ENCODE measurements at places on chromosomes 3 and 15.
A peak's percentile ranks its signal among the peaks of the same experiment; 100 is the strongest.

GRCh38 chr3:197023241-197023997 is 6.2 kb downstream of the MELTF start:
- DNase-seq: no peak

GRCh38 chr3:7877312-7877711 is 624.3 kb upstream of the LMCD1 start:
- DNase-seq: no peak

- DNase-seq: no peak
Observed at GRCh38 chr3:14188041-14188754, 9.6 kb downstream of the LSM3 start.

DNA sequence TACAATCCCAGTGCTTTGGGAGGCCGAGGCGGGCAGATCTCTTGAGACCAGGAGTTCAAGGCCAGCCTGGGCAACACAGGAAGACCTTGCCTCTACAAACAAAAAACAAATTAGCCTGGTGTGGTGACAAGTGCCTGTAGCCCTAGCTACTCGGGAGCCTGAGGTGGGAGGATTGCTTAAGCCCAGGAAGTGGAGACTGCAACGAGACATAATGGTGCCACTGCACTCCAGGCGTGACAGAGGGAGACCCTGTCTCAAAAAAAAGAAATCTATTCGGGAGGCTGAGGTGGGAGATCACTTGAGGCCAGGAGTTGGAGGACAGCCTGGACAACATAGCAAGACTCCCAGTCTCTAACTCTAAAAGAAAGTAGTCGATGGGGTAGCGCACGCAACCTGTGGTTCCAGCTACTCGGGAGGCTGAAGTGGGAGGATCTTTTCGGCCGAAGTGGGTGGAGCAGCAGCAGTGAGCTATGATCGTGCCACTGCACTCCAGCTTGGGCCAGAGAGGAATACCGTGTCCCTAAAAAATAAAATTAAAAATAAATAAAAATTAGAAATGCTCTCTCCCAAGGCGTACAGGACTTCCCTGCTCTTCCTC is 775 bp downstream of the C3orf33 start:
- DNase-seq: peak; percentile 32

DNA sequence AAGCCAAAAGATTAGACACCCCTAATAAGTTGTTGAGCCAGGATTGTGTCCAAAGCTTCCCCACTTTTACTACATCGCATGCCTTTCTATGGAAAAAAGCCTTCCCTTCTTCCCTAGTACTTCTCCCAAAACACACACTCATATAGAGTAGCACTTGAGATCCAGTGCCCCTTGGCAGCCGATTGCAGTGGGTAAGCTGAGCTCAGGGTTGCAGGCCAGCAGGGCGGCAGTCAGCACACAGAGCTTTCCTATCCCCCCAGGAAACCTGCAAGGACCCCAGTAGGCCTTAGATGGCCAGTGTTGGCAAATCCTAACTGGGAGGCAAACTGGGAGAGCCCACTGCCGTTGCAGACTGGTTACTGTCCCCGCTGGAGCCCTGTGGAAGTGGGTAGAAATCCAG is 75.7 kb upstream of the C15orf39 start:
- DNase-seq: no peak

GRCh38 chr15:93488296-93488713 is 399.3 kb upstream of the RGMA start:
- no peak for DNase-seq

GRCh38 chr3:170419557-170420087 is 954 bp downstream of the CLDN11 start:
- peak; percentile 78 for DNase-seq

DNA sequence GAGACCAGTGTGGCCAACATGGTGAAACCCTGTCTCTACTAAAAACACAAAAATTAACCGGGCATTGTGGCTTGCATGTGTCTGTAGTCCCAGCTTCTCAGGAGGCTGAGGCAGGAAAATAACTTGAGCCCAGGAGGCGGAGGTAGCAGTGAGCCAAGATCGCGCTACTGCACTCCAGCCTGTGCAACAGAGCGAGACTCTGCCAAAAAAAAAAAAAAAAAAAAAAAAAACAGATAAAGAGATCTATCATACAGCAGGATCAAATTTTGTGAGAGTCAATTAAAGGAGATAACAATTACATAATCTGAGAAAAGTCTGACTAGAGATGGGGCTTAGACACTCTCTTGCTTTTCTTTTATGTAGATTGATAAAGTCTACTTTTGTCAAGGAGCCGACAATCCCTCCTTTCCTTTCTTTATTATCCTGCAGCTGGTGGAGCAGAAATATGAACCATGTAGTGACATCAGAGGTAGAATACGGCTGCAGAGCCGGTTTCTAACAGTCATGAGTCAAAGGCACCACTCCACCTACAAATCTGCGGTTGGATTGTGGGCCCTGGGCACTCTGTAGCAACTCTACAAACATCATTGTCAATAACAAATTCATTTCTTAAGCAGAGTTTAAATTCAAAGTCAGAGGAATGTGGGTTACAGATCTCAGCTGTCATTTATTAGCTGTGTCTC is 9.0 kb downstream of the C2CD4A start:
- DNase-seq: no peak

DNA sequence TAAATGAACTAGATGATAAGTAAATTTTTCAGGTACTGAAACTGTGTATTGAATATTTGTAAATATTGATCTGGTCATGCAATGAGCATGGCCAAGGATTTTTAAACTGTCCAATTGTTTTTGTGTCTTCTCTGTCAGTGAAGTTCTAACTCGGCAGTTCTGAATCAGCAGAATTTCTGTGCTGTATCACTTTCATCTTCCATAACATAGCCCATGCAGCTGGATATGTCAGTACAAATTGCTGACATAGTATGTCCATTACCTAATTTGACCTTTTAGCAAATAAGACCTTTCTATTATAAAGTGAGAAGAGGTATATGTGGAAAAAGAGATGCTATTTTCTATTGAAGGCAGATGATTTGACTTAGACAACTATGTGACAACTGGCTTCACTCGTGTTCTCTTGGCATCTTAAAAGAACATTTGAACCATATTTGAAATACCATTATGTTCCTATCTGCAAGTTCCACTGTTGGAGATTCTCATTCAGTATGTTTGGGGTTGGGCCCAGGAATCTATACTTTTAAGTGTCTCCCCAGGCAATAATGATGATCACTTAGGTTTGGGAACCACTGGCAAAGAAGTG is 90.4 kb downstream of the CMSS1 start:
- DNase-seq: no peak

GRCh38 chr3:197375001-197375441 is 76.6 kb upstream of the DLG1 start:
- DNase-seq: no peak

DNA sequence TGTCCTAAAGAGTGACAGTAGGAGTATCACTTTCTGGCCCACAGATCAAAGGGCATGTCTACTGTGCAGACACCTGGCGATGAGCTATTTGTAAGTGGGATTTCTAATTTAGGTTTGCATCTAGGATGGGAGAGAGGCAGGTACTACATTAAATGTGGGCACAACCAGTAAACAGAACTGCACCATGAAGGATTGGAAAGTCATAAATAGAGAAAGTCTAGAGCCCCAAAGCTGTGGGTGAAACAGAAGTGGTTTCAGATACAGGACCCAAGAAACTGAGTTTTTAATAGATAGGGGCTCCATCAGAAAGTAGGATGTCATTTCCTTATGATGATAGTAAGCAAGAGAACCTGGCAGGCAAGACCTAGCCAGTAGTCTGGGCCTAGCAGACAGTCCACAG is 35.2 kb upstream of the SPPL2A start:
- no peak for DNase-seq

DNA sequence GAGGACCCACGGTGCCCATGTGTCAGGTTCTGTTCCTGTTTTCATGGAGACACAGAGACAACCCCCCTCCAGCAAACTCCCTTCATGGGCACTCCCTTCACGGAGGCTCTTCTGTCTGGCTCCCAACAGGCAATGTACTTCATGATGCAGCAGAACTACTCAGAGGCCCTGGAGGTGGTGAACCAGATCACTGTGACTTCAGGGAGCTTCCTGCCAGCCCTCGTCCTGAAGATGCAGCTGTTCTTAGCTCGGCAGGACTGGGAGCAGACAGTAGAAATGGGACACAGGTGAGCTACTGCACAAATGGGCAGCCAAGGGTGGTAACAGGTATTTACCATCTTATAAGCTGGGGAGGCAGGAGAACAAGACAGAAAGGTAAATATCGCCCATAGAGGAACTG is 7.0 kb downstream of the TTC21A start:
- no peak for DNase-seq

- DNase-seq: peak; percentile 87
Observed at GRCh38 chr15:82530606-82531379, 9.5 kb downstream of the RPS17 start.

DNA sequence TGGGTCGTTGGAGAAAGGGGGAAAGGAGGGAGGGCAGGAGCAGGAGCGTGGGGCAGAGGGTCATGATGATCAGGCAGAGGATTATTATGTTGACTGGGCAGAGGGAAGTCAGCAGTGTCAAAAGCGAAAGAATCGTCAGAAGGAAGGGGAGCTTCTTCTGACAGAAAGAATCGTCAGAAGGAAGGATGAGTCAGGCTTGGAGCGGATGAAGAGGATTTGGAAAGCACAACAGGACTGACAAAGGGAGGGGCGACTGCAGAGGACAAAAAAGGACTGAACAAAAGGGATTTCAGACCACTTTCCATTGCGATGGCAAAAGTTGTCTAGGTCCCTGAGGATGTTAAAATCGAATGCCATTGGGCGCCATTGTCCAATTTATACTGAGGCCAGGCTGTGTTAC is 1053.5 kb downstream of the SI start:
- DNase-seq: no peak

- DNase-seq: no peak
Observed at GRCh38 chr3:77139624-77140023, 99.7 kb downstream of the ROBO2 start.

DNA sequence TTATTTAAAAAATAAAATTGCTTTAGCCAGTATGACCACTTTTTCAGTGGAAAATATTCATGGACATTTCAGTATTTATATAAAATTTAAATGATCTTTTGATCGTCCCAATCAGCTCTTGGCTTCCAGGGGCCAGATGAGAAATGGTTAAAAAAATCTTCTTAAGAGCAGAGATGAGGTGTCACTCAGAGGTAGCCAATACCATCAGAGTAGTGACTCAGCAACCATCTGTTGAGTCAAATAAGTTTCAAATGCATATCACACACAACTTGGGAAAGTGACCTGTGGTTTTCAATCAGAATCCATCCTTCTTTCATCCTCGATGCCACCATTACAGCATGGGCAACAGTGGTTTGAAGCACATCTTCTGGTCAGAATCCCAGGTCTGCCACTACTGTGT is 958.8 kb upstream of the NR2F2 start:
- peak; percentile 4 for DNase-seq

DNA sequence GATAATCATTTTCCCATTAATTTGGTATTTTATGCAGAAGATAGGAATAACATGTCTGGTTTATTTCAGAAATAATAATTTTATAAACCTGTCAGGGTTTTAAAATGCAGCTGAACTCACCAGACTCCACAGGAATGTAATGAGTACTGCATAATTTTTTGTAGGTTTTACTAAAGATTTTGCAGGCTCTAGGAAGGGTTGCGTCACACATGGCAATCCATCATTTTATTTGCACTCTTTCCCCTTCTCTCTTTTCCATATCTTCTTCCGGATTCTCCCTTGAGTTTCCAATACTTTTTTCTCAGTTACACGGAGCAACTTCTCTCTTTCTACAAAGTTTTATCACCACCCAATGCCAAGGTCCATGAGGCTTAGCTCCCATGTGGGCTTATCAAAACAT is 234.7 kb downstream of the NFKBIZ start:
- no peak for DNase-seq

Measured in mesendoderm (in vitro differentiated cells).